ENCODE measurements at places on chromosomes 7 and 10. TPM values are rescaled to one million over a fixed set of nuclear protein-coding genes. Genes with fewer than 3 reads are reported as not detected.
A peak's percentile ranks its signal among the peaks of the same experiment; 100 is the strongest.

DNA sequence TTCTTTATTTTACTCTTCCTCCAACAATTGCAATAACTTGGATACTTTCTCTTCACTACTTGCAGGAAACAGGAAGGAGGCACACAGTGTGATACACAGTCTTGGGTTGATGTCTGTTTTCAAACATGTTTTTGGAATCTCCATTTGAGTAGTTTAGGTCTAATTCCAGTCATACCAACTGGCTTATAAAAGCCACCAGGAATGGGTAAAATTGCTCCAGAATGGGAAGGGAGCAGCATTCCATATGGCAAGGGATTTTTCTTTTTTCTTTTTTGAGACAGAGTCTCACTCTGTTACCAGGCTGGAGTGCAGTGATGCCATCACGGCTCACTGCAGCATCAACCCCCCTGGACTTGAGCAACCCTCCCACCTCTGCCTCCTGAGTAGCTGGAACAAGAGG is 545.1 kb upstream of the GALNT17 start:
- DNase-seq, result no peak

- DNase-seq, result peak; percentile 23
Observed at GRCh38 chr10:11881477-11882417, 58.6 kb downstream of the PROSER2 start.

DNA sequence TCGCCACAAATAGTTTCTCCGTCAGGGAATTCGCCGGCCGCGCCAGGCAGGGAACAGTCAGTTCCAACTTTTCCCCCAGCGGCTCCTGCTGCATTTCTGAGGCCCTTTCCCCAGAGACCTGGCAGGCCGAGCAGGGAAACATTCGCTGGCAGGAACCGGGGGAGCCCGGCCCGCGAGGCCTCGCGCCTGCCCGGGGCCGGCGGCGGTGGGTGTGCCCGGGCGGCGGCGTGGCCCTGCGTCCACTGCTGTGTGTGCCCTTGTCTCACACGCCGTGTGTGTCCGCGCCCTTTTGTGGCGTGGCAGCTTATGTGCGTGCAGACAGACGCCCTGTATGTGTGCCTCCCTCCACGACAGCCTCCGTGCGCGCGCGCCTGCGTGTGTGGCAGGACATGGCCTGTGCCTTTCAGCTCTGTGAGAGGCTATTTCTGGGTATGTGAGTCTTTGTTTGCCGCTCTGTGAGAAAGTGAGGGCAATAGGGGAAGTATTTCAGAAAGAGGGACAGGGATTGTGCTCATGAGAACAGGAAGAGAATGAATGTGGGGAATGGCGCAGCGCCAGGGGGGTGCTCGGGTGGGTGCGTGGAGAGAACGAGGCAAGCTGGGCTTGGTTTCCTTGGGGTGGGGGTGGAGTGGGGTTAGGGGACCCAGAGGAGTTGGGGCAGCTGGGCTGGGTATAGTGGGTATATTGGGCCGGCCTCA is 689 bp upstream of the SMARCD3 start:
- peak; percentile 46 for DNase-seq

- DNase-seq, result no peak
Observed at GRCh38 chr10:127368101-127368500, 171.7 kb upstream of the INSYN2A start.

- peak; percentile 42 for DNase-seq
Observed at GRCh38 chr7:118745927-118746326, 521.4 kb downstream of the ANKRD7 start.

NKX2-3 gene
- total RNA-seq, result not detected

MKRN1 gene
- 57.9 TPM for total RNA-seq

- DNase-seq, result no peak
Observed at GRCh38 chr7:70849580-70850235, 282.2 kb upstream of the GALNT17 start.

DKK1 gene
- 31.2 TPM for total RNA-seq

GRCh38 chr7:29613100-29613499 is 49.5 kb downstream of the PRR15 start:
- no peak for DNase-seq

GRCh38 chr10:133343558-133343957 is 3.6 kb upstream of the PRAP1 start:
- no peak for DNase-seq
